ENCODE measurements at places on chromosomes 7 and 10. TPM values are rescaled to one million over a fixed set of nuclear protein-coding genes. Genes with fewer than 3 reads are reported as not detected.

C10orf105 gene
- polyA plus RNA-seq, result 0.03 TPM

DNA sequence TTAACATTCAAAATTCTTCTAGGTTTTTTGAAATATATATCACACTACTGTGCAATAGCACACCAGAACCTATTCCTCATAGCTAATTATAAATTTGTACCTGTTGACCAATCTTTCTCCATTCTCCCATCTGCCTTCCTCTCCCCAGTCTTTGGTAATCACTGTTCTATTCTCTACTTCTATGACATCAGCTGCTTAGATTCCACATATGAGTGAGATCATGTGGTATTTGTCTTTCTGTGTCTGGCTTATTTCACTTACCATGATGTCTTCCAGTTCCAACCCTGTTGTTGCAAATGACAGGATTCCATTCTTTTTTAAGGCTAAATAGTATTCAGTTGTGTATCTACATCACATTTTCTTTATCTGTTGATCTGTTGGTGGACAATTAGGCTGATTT is 54.4 kb upstream of the CCDC6 start:
- DNase-seq, result no peak

DNA sequence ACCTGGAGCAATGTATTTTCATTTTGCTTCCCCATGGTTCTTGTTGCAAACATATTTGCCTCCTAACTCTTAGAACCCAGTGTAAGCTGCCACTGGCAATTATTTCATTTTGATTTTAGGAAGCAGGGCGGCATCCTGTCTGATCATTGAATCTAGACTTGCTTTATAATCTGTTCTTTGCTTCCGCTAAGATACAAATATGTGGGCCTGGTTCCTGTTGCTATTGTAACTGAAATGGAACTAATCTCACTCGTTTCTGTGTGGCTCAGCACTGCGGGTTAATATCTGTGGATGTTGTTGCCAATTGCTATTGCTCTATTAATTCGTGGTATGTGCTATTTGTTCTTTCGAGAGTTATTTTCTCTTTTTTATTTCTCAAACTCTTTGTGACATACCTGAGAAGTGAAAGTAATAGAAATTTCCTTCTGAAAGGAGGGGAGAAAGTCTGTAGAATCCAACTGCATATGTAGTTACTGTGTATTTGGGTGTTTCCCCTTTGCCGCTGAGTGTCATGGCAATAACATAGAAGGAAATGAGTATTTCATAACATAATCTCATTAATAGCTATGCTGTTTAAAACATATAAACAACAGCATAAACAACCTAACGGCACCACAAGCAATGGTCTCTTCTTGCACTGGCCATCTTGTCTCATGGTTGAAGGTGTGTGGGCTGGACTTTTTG is 62.4 kb downstream of the FZD1 start:
- DNase-seq, result no peak

- no peak for DNase-seq
These were observed 233.9 kb upstream of the CACNA2D1 start for GRCh38 chr7:82677493-82677892.

- no peak for DNase-seq
These were observed 173.9 kb downstream of the PPP1R17 start for GRCh38 chr7:31860925-31861324.
